ENCODE measurements at places on chromosomes 7 and 10. TPM values are rescaled to one million over a fixed set of nuclear protein-coding genes. Genes with fewer than 3 reads are reported as not detected.
A peak's percentile ranks its signal among the peaks of the same experiment; 100 is the strongest.

TMEM139 gene
- total RNA-seq, result 13.6 TPM

TFEC gene
- 16.9 TPM for total RNA-seq

DNA sequence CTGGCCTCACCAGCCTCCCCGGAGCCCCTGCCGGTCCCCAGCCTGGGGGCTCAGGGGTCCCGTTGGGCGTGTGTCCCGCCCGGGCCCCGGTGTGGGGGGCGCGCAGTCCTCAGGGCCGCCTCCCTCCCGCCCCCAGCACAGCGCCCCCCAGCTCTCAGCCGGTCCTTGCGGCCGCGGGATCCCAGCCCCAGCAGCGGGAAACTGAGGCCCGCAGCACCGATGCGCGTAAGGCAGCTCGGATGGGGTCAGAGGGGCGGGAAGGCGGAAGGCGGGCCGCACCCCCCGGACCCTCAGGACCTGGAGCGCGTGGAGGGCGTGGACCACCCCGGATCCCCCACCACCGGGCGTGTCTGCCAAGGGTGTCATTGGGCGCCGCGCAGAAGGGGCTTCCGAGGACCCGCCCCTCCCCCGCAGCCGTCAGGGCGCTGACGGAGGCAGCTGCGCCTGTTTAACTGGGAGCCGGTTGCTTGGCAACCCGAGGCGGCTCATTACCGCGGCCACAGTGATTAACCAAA, 14.9 kb downstream of the UNCX start:
- DNase-seq, result no peak

- DNase-seq, result peak; percentile 71
These were observed 59.0 kb upstream of the CHST15 start for GRCh38 chr10:124152139-124153022.

All from upper lobe of left lung (tissue), 6 donors.